T-cell (primary cell): ENCODE measurements at places on chromosomes 2 and 18.

DNA sequence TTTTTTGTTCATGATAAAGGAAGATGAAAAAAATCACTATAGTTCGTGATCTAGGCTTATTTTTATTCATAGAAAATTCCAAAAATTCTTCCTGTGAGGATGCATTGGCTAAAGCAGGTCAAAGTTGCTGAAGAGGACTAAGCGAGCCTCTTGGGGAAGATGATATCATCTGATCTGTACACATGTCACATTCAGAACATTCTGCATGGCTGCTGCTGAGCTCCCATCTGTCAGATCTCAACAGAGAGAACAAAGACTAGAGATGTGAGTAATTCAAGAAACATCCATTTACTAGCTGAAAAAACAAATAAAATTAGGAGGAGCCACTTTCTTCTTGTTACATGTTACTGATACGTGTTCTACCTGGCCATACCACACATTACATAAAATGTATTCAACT lies 518.6 kb upstream of the FSIP2 start:
- no peak for DNase-seq

GRCh38 chr2:25085761-25086560 lies 44.1 kb downstream of the EFR3B start:
- DNase-seq, result no peak

- no peak for DNase-seq
These were observed 13.7 kb upstream of the PER2 start for GRCh38 chr2:238302087-238302486.

- no peak for DNase-seq
These were observed 900.5 kb upstream of the CRIM1 start for GRCh38 chr2:35454966-35455638.

DNA sequence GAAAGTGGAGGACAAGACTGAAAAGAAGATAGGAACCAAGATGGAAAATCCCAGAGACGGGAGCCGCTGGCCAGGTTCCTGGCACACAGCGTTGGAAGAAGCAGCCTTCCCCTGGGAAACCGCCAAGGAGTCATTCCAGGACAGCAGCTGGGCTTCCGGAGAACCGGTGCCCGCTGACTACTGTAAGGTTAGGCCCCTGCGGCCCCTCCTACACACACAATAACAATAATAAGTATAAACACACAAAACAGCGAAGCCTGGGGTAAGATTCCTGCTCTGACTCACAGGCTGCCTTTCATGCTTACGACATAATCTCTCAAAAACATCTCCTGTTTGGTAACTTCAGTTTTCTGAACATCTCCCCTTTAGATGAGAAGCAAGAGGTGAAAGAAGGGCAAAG lies 28.1 kb upstream of the MYCN start:
- no peak for DNase-seq

GRCh38 chr2:15120631-15121030 lies 440.5 kb downstream of the NBAS start:
- DNase-seq, result no peak

DNA sequence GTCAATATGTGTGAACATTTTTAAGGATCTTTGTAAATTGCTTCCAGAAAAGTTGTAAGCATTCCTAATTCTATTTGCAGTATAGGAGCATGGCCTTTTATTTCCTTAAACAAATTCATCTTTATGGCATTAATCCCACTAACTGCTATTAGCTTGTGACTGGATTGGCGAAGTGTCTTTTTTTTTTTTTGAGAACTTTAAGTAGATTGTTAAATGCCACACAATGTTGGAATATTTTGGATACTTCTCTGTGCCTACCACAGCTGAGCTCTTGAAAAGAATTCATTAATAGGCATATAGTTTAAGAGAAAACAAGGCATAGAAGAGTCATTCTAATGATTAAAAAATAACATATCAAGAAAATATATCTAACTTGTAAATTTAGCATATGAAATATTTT lies 129.7 kb downstream of the LAMA3 start:
- no peak for DNase-seq

- DNase-seq, result no peak
These were observed 1.9 kb upstream of the WDR75 start for GRCh38 chr2:189439342-189439741.

GRCh38 chr2:120707816-120708215 lies 27.9 kb upstream of the GLI2 start:
- DNase-seq, result no peak

DNA sequence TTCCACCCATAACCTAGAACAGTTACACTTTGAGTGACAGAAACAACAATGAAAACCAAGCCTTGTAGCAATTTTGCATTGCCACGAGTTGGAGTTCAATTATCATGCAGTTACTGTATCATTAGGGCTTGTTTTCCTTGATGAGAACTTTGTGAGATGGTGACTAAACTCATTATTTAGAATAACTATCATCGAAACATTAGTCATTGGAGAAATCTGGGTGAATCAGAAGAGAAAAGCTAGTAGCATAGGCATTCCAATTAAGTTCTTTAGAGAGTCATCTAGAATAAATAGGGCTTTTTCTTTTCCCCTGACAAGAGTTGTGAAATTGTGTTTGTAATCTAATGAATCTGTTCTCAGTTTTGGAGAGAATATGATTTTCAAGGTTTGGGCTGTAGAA lies 122.8 kb upstream of the DOCK10 start:
- DNase-seq, result no peak

- DNase-seq, result no peak
These were observed 2.3 kb downstream of the MEIS1 start for GRCh38 chr2:66437109-66437690.

GRCh38 chr2:108570416-108570815 lies 36.1 kb downstream of the LIMS1 start:
- DNase-seq, result no peak

- DNase-seq, result no peak
These were observed 19.1 kb downstream of the PARD6G start for GRCh38 chr18:80228051-80228848.

GRCh38 chr2:10584843-10585475 lies 104.8 kb downstream of the NOL10 start:
- DNase-seq, result no peak

DNA sequence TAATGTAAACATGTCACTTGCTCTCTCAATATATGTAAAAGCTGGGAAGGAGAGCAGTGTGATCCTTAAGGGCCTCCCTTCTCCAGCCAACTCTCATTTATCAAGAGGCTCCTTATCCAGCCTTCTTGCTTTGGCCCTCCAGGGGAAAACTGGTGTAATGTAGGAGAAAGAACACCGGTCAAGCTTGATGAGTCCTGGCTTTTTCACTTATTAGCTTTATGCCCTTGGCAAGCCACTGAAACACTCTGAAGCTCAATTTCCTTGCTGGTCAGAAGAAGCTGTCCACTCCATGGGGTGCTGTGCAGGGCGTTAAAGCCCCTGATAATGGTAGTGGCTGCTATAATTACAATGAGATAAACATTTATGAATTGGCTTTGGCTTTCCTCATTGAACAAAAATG lies 251.2 kb upstream of the RBBP8 start:
- no peak for DNase-seq

DNA sequence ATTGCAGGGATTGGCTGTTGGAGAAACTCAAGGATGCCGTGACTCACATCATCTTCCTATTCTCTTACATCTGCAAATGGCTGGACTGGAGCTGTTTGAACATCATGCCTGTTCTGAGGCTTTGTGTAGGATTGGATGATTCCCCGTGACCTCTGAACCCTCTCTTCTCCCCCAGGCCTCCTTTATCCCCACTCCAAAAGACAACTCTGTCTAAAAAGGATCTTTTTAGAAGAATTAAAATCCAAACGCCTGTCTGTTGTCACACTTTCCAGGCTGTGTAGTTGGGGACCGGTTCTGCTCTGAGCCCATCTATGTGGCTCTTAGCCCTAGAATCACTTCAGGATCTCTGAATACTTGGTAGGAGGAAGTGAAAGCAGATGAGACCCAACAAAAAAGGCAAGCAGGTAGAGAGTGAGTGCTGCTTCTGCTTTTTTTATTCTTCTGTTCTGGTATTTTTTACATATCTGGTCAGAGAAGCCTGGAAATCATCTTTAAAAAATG lies 565 bp downstream of the SP140 start:
- no peak for DNase-seq

GRCh38 chr2:144357623-144358373 lies 162.1 kb downstream of the ZEB2 start:
- DNase-seq, result no peak

DNA sequence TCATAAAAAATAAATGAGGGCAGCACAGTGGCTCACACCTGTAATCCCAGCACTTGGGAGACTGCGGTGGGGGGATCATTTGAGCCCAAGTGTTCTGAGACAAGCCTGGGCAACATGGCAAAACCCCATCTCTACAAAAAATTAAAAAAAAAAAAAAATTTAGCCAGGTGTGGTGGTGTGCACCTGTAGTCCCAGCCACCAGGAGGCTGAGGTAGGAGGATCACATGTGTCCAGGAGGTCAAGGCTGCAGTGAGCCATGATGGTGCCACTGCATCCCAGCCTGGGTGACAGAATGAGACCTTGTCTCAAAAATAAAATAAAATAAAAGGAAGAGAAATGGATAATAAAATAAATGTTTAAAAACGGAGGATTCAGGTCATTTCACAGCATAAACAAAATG lies 113.5 kb downstream of the ATAD2B start:
- no peak for DNase-seq

DNA sequence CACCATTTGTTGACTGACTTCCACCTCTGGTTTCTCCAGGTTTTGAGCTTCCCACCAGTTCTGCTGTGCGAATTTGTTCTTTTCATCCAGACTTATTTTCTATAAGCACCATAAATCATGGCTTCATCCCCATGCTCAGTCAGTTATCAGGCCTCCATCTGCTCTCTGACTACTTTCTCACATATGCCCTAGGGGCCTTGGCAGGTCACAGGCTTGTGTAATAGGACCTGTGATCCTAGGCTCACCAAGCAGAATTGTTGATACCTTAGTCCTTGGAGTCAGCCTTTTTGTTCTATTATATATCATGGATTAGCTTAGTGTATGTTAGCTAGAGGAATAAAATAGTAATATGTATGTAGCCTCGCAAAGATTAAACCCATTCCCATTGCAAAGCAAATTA lies 284.2 kb upstream of the TANK start:
- DNase-seq, result no peak

DNA sequence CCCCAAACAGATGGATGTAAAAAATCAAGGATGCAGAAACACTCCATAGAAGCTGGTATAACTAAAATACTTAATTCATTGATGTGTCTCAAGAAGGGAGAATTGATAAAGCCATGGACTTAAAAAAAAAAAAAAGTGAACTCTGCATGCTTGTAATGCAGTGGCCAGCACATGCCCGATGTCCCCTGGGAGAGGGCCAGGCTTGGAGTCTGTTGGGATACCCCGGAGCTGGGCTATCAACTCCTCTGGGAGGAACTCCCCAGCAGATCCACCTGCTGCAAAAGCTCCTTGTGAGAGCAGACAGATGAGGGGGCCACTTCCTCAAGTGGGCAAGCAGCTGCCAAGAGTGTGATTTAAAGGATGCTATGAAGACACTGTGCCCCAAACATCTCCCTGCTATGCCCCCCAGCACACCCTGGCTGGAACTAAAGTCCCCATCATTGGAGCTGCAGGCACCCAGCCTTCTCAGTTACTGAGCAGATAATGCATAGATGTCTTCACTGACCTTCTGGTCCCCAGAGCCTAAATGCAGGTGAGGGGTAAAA lies 311.5 kb upstream of the ID2 start:
- no peak for DNase-seq

DNA sequence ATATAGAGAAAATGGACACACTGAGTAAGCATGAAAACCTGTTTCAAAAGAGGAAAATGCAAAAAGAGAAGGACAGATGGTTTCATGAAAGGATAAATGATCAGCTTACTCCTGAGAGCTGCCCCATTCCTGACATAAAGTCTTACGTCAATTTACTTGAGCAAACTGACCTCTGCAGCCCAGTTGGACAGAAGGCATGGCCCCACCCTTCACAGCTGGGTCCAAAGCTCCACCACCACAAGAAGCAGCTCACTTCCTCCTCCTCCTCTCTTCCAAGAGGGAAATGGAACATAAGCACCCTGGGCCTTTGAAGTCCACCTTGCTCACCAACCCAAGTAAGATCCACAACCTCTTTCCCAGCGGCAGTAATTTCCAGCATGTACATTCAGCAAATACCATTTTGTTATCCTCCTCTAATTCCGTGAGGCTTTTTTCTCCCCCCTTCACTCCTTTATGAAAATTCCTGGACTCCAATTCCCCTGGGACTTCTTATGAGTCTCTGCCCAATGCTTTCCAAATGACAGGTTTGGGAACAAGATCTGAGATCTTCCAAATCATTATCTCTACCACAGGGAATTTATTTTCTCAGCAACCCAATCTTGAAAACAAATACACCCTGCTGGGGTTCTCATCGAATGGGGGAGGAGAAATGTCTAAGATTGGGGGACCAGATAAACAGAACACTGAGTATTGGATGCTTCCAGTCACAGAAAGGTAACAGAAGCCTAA lies 10.1 kb downstream of the COL4A4 start:
- DNase-seq, result no peak

DNA sequence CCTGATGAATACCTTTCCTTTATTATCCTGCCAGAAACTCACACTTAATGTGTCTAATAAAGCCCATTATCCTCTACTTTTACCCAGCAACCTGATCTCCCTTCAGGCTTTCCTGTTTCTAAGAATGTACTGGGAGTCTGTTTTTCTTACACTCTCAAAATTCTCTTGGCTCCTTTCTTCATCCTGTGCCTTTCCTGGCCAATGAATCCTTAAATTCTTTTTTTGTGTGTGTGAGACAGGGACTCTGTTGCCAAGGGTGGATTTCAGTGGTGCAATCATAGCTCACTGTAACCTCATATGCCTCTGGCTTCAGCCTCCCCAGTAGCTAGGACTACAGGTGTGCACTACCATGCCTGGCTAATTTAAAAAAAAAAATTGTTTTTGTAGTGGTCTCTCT lies 72.7 kb downstream of the MAP2 start:
- no peak for DNase-seq

GRCh38 chr2:26363323-26363722 lies 16.7 kb upstream of the ADGRF3 start:
- no peak for DNase-seq

- DNase-seq, result no peak
These were observed 22.3 kb downstream of the SLC35F5 start for GRCh38 chr2:113734185-113734584.

DNA sequence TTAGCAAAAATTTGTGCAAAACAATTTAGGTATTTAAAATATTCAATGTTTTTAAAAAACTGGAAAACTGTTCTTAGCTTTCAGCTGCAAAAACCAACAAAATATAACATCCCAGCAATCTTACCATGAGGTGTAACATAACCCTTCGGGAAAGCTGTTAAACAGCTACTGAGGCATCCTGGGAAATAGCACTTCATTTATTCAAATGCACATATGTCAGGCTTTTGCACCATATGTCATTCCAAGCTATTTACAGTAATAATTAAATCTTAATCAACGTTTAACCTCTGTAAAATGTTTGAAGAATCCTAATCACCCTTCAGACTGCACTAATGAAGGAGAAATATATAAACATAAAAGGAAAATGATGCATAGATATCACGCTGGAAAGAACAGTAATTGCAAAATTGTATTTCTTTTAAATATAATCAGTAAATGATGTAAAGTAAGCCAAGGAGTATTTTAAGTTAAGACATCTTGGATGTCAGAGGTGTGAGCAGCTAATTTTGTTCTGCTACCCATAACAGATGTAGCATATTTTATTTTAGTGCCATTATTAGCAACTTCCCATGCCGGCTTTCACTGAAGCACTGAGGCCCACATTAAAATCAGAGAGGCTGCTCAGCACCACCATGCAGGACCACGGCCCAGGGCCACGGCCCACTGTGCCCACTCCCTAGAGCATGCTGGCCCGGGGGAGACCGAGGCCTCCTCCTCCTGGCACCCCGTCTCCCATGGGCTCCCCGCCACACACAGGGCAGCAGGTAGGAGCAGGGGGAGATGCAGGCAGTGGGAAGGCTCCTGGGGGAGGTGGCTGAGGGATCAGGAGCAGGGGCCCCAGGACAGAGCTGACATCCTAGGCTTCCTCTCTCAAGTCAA lies 30.9 kb downstream of the EMX1 start:
- no peak for DNase-seq

GRCh38 chr2:196980001-196980400 lies 53.5 kb upstream of the PGAP1 start:
- no peak for DNase-seq
